ENCODE measurements at places on chromosomes 2 and 18. TPM values are rescaled to one million over a fixed set of nuclear protein-coding genes. Genes with fewer than 3 reads are reported as not detected.

Gene STARD7
- total RNA-seq, result 121 TPM

Gene SLC9A4
- total RNA-seq, result not detected

Gene DAW1
- not detected for total RNA-seq

Gene DLGAP1
- total RNA-seq, result 0.51 TPM

Gene RFX8
- 2.6 TPM for total RNA-seq

Gene SMYD1
- total RNA-seq, result not detected

Gene REG1B
- total RNA-seq, result not detected

Gene LTBP1
- total RNA-seq, result 190 TPM

Gene SPATA3
- not detected for total RNA-seq

Gene IL36RN
- not detected for total RNA-seq

Gene IL18RAP
- under 0.01 TPM for total RNA-seq

Gene B3GNT2
- 15.4 TPM for total RNA-seq

Gene RESP18
- total RNA-seq, result not detected

Gene SLC66A2
- 46.1 TPM for total RNA-seq

- DNase-seq, result no peak
Observed at GRCh38 chr2:128292599-128293425, 25.9 kb downstream of the HS6ST1 start.

DNA sequence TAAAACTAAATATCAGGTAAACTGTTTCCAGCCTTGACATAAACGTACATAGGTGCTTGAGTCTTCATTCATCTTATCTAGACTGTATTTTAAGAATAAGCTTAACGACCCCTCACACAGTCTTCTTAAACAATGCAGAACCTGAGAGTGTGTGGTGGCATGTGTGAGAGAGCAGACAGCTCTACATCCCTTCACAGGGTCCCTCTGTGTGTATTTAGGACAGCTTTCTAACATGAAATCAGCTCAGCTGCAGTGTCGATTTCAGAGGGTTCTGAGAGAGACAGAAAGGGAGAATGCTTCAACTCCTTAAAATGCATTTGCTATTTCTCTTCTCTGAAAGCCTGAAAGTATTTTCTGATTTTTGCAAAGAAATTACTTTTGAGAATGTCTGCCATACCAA is 185.2 kb downstream of the GRB14 start:
- DNase-seq, result no peak

DNA sequence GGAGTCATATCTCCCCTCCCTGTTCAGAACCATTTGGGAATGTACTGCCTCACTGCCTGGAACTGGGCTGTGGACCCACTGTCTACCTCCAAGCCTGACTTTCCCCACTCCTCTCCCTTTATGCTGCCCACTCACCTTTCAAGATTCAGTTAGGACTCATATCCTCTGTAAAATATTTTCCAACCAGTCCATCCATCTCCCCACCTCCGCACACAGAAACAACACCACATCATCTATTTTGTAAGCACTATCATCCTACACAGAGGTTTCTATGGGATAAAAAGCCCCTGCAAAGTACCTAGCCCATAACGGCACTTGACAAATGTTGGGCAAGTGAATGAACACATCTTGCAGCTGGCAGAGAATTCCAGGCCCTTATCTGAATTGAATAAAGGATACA is 250.8 kb downstream of the ANAPC1 start:
- no peak for DNase-seq

GRCh38 chr2:120066800-120067547 is 54.1 kb downstream of the EPB41L5 start:
- peak; percentile 40 for DNase-seq

- no peak for DNase-seq
Observed at GRCh38 chr2:47636176-47636575, 146.8 kb upstream of the MSH6 start.

DNA sequence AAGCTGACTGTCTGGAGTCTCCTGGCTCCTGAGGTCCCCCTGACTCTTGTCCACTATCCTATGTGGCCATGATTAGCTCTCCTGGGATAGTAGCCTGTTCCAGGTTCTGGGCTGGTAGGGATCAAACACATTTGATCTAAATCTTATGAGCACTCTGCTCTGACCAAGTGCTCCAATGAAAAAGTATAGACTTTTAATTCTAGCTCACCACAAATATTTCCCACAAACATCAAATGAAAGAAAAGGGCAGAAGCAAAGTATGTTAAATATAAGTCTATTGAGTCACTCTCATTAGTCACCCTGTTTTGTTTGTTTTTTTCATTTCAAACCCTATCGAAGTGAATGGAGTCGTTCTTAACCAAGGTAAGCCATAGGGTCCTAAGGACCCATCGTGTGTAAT is 39.7 kb upstream of the NEDD4L start:
- peak; percentile 74 for DNase-seq

GRCh38 chr2:46385786-46386577 is 88.8 kb downstream of the EPAS1 start:
- DNase-seq, result no peak

GRCh38 chr2:134398300-134398699 is 144.4 kb downstream of the MGAT5 start:
- peak; percentile 73 for DNase-seq

- DNase-seq, result no peak
Observed at GRCh38 chr2:165647409-165647808, 146.6 kb downstream of the GALNT3 start.

GRCh38 chr2:72932045-72932740 is 14.9 kb downstream of the EMX1 start:
- peak; percentile 36 for DNase-seq

DNA sequence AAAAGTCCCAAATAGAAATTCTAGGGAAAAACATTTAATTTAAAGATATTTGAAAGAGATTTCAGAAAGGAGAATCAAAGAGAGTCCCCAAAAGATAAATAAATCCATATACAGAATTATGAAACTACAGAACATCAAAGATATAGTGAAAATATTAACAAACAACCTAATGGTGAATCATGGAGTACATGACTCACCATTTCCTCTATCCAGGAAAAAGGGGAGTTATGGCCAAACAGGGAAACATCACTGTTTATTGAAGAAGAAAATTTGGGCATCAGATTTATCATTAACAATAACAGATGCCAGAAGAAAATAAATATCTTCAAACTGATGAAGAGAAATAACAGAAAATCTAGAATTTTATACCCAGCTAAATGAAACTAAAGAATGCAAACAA is 448.3 kb downstream of the CDH2 start:
- DNase-seq, result no peak

- DNase-seq, result peak; percentile 25
Observed at GRCh38 chr2:135617501-135618015, 86.3 kb downstream of the R3HDM1 start.

DNA sequence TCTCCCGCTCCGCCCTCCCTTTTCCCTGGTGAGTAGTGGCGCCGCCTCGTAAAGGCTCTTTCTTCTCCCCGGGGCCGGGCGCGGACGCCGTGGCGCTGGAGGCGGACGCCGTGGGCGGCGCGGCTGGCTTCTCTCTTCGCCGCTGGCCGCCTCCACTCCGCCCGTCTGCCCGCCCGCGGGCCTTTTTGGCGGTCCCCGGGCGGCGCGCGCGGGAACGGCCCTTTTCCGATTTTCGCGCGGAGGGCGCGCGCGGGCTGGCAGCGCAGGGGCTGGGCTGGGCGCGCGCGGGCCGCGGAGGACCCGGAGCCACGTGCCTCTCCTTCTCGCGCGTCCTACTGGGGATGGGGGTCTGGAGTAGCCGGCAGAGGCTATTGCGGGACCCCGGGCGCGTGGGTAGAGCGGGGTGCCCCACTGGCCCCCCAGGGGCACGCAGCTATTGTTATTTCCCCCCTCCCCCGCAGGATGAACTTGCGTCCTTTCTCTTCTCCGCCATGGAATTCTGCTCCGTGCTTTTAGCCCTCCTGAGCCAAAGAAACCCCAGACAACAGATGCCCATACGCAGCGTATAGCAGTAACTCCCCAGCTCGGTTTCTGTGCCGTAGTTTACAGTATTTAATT is 472 bp downstream of the SLC20A1 start:
- DNase-seq, result no peak

- no peak for DNase-seq
Observed at GRCh38 chr18:9328776-9329175, 5.8 kb upstream of the TWSG1 start.

DNA sequence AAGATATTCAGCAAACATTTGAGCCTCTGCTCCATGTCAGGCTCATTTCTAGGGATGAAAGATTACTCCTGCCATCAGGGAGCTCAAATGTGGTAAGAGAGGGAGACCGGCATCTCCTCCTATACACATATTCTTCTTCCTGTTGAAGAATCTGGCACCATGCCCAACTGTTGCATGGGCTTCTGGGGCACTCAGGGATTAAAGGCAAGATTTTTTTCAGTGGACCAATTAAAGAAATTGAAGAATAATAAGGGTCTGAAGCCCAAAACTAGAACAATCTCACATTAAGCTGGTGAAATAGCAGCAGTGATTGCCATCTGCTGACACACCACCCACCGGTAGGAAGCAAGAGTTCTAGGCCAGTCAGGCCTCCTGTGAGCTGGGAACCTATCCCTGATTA is 145.4 kb upstream of the LYPD6 start:
- DNase-seq, result no peak

- peak; percentile 97 for DNase-seq
Observed at GRCh38 chr2:39523308-39524044, 86.4 kb upstream of the MAP4K3 start.

DNA sequence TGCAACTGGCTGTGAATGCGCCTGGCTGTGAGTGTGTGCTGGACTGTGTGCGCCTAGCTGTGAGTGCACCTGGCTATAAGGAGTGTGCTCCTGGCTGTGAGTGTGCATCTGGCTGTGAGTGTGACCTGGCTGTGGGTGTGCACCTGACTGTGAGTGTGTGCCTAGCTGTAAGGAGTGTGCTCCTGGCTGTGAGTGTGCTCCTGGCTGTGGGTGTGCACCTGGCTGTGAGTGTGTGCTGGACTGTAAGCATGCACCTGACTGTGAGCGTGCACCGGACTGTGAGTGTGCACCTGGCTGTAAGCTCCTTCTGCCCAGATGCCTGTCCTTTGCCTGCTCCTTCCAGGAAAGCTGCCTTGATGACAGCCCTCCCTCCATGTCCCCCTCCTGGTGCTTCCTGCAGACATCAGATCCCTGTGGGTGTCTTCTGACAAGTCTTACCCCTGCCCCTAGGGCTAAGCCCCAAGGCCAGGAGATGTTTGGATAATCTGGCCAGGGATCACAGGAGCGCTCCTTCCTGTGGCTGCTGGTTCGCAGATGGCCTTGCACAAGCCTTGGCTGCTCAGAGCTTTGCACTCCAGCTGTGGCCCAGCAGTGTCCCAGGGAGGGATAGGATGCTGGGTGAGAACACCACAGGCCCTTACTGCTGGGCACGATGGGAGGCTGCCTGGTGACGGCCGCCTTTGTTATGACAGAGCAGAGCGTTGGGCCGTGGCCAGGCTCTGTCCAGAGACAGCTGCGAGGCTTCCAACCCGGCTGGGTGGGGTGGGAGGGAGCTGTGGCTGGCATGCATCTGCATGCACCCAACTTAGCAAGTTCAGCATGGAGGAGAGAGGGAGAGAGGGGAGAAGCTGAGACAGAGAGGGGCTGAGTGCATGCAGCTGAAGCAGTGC is 89.9 kb downstream of the GLI2 start:
- peak; percentile 70 for DNase-seq

DNA sequence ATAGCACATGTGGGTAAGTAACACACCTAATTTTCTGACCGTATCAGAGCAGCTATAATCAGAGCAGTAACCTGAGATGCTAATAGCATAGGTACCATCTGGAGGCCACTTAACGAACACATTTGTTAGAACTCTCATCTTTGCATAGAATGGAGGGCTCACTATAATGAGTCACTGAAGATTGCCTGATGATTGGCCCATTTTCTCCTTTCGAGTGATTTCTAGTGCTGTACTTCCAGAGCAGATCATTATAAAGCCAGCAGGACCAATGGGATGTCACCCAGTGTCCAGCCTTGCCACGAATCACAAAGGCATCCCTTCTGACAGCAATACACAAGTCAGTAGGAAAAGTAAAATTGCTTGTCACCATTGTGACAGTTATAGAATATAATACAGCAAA is 81.7 kb upstream of the REV1 start:
- DNase-seq, result peak; percentile 48

- DNase-seq, result peak; percentile 39
Observed at GRCh38 chr2:36568516-36569246, 29.3 kb downstream of the FEZ2 start.

DNA sequence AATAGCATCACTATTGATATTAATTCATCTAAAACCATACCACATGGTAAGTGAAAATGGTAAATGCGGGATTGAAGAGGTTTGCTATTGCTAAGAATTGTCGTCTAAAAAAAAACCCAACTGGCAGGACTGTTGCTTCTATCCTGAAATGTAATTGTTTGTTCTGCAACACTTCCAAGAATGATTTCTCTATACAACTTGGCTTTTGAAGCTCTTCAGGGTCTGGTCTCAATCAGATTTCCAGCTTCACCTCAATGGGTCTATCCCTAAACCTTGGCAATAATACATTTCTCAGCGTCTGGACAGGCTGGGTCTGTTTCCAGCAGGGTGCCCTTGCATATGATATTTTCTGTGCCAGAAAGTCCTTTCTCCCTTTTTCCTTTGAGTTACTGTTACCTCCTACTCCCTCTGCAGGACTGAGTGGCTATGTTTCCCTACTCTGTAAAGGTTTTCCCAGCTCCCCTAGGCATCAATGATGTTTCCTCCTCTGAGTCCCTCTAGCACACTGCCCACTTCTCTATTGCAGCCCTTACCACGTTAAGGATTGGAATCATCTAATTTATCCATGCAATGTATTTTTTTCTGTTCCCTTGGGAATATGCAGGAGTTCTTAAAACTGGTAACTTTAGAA is 118.2 kb upstream of the REV1 start:
- DNase-seq, result no peak

DNA sequence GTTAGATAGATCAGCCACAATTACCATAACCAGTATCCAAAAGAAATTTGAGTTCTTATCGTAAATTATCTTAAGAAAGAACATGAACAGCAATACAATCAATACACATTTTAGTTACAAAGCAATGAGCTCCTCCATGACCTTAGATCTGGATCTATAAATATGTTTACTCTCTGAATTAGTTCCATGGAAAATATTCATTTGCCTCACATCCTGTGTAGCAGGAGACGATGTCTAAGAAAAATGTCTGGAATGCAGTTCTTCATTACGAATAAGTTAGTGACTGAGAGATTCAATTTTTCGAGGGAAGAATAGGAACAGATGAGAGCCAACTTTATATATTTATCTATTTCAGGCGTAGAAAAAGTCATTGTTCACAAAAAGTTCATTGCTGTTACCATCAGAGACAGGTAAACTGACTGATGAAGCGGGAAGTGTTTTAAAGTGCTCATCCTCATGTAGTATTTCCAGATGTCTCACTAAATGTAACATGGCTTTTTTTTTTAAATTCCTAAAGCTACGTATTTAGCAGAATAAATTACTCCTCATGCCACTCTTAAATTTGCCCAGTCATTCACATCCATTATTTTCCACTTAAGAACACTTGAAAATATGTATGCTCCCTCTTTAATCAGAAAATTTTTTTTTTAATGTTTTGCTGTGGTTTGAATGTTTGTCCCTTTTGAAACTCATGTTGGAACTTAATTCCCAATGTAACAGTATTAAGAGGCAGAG is 106.5 kb upstream of the SCN1A start:
- DNase-seq, result peak; percentile 89

Measured in fibroblast of lung (primary cell).